ENCODE measurements at places on chromosomes 13 and 19.
A peak's percentile ranks its signal among the peaks of the same experiment; 100 is the strongest.

GRCh38 chr13:27595055-27595811, 25.1 kb downstream of the LNX2 start:
- no peak for DNase-seq

- no peak for DNase-seq
These were observed 168.2 kb downstream of the FGF14 start for GRCh38 chr13:102233566-102234208.

DNA sequence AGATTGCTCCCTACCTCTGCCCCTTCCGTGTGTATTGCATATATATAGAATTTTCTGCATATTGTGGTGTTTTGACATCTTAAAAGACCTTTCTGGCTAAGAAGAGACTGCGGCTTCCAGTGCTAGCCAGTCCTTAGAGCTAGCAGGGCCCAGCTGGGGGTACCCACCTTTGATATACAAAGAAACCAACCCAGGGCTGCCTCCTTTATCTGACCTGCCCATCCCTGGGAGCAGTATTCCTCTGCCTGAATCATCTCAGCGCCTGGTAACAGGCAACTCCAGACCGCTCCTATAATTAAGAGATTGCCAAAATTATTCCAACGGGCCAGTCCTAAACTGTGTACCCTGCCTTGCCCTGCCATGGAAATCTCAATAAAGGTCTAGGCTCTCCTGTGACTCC, 186.3 kb upstream of the RNF113B start:
- DNase-seq: no peak

DNA sequence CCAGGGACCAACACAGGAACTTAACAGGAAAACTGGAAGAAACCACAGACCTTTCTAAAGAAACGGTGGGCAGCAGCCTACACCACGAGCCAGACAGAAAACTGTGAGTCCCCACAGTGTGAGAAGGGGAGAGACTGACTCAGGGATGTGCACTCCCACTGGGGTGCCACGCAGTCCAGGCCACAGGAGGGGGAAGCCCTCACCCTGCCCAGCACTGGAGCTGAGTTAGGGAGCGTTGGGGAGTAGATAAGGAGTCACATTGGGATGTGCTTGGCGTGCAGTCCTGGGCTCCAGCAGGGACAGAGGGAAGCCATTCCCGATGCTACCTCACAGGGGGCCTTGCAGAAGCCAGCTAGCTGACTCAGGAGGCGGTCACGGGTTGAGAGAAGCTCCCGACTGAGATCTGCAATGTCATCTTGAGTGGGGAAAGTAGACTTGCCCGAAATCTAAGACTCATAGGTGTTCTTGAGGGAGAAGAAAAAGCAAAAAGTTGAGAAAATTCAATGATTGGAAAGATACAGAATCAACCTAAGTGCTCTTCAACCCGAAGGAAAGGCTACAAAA, 17.3 kb downstream of the SIGLEC8 start:
- DNase-seq: no peak

- DNase-seq: no peak
These were observed 4.6 kb downstream of the LRRC4B start for GRCh38 chr19:50563597-50563996.

GRCh38 chr13:97849305-97849704, 104.2 kb upstream of the IPO5 start:
- no peak for DNase-seq

DNA sequence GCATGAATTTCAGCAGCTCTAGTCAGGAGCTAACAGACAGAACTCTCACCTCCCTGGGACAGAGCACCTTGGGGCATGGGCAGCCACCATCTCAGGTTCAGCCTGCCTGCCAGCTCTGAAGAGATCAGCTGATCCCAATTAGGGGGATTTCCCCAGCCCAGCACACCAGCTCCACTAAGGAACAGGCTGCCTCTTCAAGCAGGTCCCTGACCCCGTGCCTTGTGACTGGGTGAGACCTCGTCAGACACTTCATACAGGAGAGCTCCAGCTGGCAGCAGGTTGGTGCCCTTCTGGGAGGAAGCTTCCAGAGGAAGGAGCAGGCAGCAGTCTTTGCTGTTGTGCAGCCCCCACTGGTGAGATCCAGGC, 84.5 kb upstream of the UFM1 start:
- DNase-seq: no peak

GRCh38 chr19:32181216-32181920, 164.0 kb upstream of the ZNF507 start:
- no peak for DNase-seq

DNA sequence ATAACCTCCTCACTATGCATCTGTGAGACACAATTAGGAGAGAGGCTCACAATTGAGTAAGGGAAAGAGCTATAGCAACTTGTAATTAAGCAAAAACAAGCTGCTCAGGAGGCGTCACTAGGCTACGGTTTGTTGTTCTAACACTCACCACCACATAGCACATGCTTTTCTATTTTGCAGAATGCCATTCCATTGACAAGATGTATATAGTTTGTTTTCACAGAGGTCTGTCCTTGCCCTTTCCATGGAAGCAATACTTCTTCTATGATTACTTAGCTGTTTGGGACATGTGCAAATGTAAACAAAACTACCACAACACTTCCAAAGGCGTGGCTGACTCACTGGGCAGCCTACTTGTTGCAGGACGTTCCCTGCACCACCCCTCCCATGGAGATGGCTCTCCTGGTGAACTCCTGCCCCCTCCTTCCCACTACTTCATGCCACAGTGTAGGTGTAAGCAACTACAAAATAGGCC, 33.9 kb upstream of the FAM216B start:
- DNase-seq: no peak

DNA sequence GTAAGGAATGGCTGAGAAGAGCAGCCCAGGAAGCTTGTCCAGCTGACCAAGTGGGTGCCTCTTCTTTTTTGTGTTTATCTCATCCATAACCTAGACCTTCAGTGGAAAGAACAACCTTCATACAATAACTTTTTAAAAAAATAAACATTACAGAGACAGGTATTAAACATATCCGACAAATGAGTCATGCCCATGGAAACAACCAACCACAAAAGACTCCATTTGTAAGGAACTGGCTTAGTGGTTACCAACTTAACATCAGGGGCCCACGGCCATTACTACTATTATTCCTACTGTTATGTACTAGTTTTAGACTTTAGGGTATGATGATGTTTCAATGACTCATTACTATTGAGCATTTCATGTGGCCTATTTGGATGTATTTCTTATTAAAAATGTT, 191.7 kb upstream of the SERP2 start:
- DNase-seq: no peak

DNA sequence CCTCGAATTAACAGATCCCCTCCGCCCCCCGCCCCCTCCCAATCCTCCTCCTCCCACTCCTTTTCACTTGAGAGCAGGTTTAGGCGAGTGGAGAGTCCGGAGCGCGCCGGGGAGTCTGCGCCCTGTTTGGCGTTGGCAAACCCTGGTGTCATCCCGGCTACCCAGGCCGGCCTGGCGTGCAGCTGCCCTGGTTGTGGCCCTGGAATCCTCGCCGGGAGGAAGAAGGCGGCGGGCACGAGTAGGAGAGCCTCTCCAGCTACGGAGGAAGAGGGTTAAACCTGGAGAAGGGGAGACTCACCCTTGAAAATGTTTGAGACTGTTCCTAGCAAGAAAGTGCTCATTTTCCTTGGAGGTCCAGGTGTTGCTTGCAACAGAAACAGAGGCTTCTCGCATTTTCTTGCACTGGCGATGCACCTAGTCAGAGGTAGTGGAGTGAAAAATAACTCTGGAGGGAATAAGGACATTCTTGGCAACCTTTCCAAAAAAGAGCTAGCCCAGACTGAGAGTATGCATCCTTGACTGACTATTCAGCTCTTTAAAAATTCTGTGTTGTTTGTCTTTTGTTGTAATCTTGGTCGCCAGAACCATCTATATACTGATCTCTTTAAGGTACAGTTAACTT, 1.3 kb upstream of the SOX21 start:
- peak; percentile 44 for DNase-seq

DNA sequence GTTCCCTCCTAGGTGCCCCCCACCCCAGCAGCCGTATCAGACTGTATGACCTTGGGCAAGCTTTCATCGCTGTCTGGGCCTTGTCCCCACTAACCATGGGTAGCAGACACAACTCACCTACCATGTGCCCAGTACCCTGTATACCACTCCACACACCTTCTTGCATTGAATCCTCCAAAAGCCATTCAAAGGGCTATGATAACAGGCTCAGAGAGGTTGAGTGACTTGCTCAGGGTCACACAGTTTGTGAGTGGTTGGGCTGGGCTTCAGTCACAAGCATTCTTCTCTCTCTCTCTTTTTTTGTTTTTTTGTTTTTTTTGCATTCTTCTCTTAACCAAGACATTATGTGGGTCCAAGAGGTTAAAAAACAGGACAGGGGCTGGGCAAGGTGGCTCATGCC, 2.6 kb downstream of the RASAL3 start:
- peak; percentile 44 for DNase-seq

DNA sequence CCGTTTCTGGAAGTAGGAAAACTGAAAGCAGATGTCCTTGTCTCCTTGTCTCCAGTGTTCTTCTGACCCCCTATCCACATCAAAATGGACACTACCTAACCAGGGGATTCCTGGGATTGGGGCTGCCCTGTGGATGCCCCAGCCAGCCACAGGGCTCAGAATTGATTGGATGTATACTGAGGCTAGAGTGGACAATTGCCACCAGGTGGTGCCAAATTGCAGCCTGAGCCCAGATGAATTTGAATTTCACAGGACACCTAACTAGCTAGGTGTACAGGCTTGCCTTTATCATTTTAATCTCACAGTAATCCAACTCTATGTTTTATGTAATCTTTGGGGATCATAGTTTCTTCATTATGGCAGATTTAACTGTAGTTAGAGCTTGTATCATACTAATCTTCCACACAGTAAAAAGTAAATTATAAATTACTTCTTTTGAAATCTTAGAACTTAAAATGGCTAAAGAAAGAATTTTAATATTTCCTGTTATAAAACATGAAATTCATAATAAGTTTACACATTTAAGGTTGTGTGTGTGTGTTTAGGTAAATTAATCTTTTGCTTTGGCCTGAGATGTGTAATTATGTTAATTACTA, 58.0 kb downstream of the PIBF1 start:
- DNase-seq: no peak
